ENCODE measurements at places on chromosomes 5 and 9.

GRCh38 chr5:74225587-74225986 is 414.9 kb downstream of the ENC1 start:
- no peak for DNase-seq

GRCh38 chr5:312845-313244 is 8.7 kb upstream of the AHRR start:
- DNase-seq: no peak

- no peak for DNase-seq
Observed at GRCh38 chr9:124108216-124108615, 96.6 kb downstream of the LHX2 start.

GRCh38 chr5:129135633-129136032 is 41.1 kb downstream of the ISOC1 start:
- DNase-seq: no peak

DNA sequence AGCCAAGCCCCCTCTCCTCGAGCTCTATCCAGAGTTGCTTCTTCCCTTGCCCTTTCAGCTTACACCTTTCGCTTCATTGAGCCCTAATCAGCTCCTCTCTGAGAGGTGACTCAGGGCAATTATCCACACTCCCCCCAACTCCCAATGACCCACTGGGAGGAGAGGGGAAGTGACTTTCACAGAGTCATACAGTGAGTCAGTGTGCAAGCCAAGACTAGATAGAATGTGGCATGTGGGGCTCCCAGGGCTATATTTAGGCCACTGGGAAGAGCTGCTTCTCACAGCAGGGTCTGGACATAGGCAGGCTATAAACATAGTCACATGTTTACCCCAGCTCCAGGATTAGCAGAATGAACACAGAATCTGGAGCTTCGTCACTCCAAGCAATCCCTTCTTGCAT is 57.4 kb downstream of the NRG2 start:
- DNase-seq: no peak
